Bronchus fibroblast of lung (primary cell): ENCODE measurements at places on chromosomes 3 and 15. TPM values are rescaled to one million over a fixed set of nuclear protein-coding genes. Genes with fewer than 3 reads are reported as not detected.

ZPLD1 gene
- not detected in 2 replicates for total RNA-seq

CDHR4 gene
- not detected in 2 replicates for total RNA-seq

MYRIP gene
- not detected in 2 replicates for total RNA-seq

ROPN1 gene
- not detected in 2 replicates for total RNA-seq

SLC25A20 gene
- 9.2 and 9.8 TPM in 2 replicates for total RNA-seq

CPNE4 gene
- total RNA-seq, result not detected in 2 replicates

SEC22C gene
- total RNA-seq, result 62.1 and 76.2 TPM in 2 replicates

SLCO2A1 gene
- 2.7 and 3.0 TPM in 2 replicates for total RNA-seq

GOLGA6A gene
- not detected in 2 replicates for total RNA-seq

SIDT1 gene
- not detected in 2 replicates for total RNA-seq

GABPB1 gene
- total RNA-seq, result 32.6 and 41.0 TPM in 2 replicates

ADAMTS17 gene
- under 0.01 and 0.30 TPM in 2 replicates for total RNA-seq

AADAC gene
- total RNA-seq, result not detected in 2 replicates

ICE2 gene
- 14.6 and 17.2 TPM in 2 replicates for total RNA-seq

TGFBR2 gene
- 45.9 and 47.1 TPM in 2 replicates for total RNA-seq

C3orf49 gene
- not detected in 2 replicates for total RNA-seq

FOXL2NB gene
- total RNA-seq, result not detected in 2 replicates

CPEB1 gene
- 2.4 and 4.3 TPM in 2 replicates for total RNA-seq

PLEKHO2 gene
- total RNA-seq, result 19.7 and 20.5 TPM in 2 replicates

CFAP100 gene
- not detected in 2 replicates for total RNA-seq

WWTR1 gene
- 19.3 and 20.0 TPM in 2 replicates for total RNA-seq

PTPRG gene
- 27.9 and 31.9 TPM in 2 replicates for total RNA-seq

CYP1A2 gene
- not detected in 2 replicates for total RNA-seq

SERPINI2 gene
- not detected in 2 replicates for total RNA-seq

DPPA2 gene
- total RNA-seq, result not detected in 2 replicates

CNTN6 gene
- not detected in 2 replicates for total RNA-seq

SCG5 gene
- total RNA-seq, result 15.8 and 16.3 TPM in 2 replicates

NCKIPSD gene
- 19.8 and 25.9 TPM in 2 replicates for total RNA-seq

ITPKA gene
- total RNA-seq, result 12.4 and 15.6 TPM in 2 replicates

AADACL2 gene
- not detected in 2 replicates for total RNA-seq

CD96 gene
- not detected in 2 replicates for total RNA-seq

ITIH1 gene
- total RNA-seq, result not detected in 2 replicates

TMC3 gene
- total RNA-seq, result not detected in 2 replicates

ATP2C1 gene
- 24.8 and 41.4 TPM in 2 replicates for total RNA-seq

CAND2 gene
- total RNA-seq, result 6.6 and 7.4 TPM in 2 replicates

USP13 gene
- 8.4 and 11.9 TPM in 2 replicates for total RNA-seq

UACA gene
- total RNA-seq, result 24.2 and 29.1 TPM in 2 replicates

RAD54L2 gene
- 7.4 and 7.6 TPM in 2 replicates for total RNA-seq

KLF15 gene
- 3.2 and 3.3 TPM in 2 replicates for total RNA-seq

TCF12 gene
- total RNA-seq, result 39.5 and 43.4 TPM in 2 replicates
